Chondrocyte (in vitro differentiated cells): ENCODE measurements at places on chromosomes 1 and 21. TPM values are rescaled to one million over a fixed set of nuclear protein-coding genes. Genes with fewer than 3 reads are reported as not detected.

The RYR2 gene
- 0.02 to 0.15 TPM (median 0.12 TPM) in 3 replicates for total RNA-seq

The NPPB gene
- not detected in 3 replicates for total RNA-seq

The PSRC1 gene
- 4.3 to 6.6 TPM (median 6.5 TPM) in 3 replicates for total RNA-seq

The GBP5 gene
- not detected in 3 replicates for total RNA-seq

The IVL gene
- not detected in 3 replicates for total RNA-seq

DNA sequence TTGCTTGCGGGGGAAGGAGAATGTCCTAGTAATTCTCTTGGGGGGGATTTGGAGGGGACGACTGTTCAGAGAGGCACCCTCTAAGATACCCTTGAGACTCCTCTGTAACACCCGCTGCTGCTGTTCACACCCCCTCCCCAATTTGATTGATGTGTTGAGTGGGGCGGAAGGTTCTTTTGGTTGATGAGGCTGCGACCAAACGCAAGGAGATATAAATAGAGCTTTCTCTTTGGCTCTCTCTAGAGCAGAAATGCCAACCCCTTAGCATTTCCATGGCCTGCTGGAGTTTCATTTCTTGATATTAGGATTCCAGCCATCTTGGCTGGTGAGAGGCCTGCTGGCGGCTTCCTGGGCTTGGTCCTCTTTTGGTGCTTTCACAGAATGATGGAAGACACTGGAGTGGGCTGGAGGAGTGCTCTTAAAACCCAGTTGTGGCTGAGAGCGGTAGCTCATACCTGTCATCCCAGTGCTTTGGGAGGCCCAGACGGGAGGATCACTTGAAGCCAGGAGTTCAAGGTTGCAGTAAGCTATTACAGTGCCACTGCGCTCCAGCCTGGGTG, 2.0 kb downstream of the PIK3CD start:
- no peak for DNase-seq

GRCh38 chr1:183882335-183883167, 77.6 kb downstream of the RGL1 start:
- DNase-seq, result no peak

GRCh38 chr1:63668298-63668697, 75.1 kb downstream of the PGM1 start:
- no peak for DNase-seq

DNA sequence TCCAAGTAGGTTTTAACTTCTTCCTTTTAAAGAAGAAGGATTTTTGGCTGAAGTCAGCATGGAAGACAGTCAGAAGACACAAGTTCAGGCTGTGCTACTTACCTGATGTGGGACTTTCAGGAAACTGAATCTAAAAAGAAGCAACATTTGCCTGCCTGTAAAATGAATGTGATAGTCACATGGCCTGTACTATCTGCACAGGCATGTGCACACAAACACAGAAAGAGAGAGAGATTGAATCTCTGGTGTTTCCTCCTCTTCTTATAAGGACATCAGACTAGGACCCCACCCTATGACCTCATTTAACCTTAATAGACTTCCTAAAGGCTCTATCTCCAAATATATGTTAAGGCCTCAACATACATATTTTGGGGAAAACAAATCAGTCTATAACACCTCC, 542.9 kb downstream of the PLPP3 start:
- DNase-seq, result no peak

GRCh38 chr1:154938604-154939399, 2.3 kb upstream of the PMVK start:
- DNase-seq, result no peak

GRCh38 chr1:55589671-55590297, 374.6 kb upstream of the USP24 start:
- no peak for DNase-seq

GRCh38 chr1:60255565-60255964, 182.0 kb upstream of the C1orf87 start:
- no peak for DNase-seq

DNA sequence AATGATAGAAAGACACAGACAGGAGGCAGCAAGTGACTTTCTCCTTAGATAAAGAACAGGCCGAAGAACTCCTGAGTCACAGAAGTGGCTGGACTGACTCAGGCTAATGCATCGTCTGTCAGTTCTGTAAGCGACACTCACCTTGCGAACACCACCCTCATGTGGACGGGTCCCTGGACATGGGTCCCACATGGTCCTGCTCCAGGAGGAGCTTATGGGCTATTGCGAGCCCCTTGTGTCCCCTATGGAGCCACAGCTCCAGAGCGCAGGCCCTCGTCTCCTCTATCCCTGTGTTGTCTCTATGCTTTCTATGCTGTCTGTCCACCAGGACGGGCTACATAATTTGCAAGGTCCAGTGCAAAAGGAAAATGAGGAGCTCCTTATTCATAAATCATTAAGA, 85.8 kb downstream of the TRABD2B start:
- no peak for DNase-seq

DNA sequence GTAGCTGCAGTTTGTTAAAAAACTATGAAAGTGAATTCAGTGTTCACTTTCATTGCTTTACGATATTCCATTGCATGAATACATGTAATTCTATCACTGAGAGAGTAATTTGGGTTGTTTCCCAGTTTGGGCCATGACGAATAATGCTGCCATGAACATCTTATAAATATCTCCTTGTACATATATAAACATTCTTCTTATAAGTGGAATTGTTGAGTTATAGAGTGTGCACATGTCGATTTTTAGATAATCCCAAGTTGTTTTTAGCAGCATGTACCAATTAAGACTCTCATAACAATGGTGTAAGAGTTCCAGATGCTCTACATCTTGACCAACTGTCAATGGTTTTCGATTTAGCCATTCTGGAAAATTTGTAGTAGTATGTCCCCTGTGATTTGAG, 40.9 kb downstream of the ALG6 start:
- DNase-seq, result no peak

DNA sequence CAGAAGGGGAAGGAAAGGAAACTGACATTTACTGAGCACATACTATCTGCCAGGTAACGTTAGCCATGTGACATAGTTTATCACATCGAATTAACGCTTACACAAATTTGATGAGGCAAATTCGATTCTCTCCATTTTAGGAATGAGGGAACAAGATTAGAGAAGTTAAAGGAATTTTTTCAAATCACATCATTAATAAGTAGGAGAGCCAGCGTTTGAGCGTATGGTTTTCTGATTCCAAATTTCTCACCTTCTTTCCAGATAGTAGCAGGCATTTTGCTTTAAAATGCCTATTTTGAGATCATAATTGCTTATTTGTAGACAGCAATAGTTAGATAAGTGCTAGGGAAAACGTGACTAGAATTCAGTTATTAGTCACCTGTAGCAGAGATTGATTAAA, 19.3 kb downstream of the FMO3 start:
- no peak for DNase-seq

GRCh38 chr1:223500560-223501425, 107.6 kb downstream of the CCDC185 start:
- no peak for DNase-seq
